Activated CD8-positive, alpha-beta memory T cell treated with anti-CD3 and anti-CD28 coated beads for 4 hours (primary cell): ENCODE measurements at places on chromosomes 5 and 9.
A peak's percentile ranks its signal among the peaks of the same experiment; 100 is the strongest.

DNA sequence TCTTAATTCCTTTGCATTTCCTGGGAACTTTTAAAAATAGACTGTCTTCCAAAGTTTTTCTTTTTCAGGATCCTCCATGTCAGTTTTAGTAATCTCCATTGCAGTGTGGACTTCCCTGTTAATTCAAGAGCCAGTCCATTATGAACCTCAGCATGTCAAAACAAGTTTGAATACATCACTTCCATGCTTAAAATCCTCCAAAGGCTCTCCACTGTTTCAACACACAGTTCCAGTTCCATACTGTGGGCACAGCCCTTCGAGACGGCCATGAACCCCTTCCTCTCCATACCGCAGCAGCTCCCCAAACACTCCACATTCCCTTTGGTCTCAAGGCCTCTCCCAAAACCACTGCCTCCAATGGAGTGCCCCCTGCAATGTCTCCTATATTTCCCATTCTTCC, 19.5 kb downstream of the LIFR start:
- no peak for DNase-seq

- DNase-seq = no peak
Observed at GRCh38 chr9:109440797-109441287, 57.3 kb downstream of the PTPN3 start.

DNA sequence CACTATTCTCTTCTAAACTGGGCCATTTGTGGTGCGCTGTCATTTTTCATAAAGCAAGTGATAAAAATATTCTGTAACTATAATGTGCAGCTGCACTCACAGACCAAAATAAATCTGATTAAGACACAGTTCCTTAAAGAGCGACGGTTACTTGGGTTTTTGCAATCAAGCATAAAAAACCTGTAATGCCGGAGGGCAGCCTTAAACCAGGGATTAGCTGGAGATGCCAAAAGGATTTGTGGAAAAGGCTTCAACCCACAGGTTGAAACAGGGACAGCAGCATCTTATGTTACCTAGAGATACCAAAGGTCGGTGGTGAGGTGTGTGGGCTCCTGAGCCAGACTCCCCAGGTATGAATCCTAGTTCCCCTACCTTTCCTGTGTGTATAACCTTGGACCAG, 49.3 kb downstream of the CTNND2 start:
- no peak for DNase-seq

DNA sequence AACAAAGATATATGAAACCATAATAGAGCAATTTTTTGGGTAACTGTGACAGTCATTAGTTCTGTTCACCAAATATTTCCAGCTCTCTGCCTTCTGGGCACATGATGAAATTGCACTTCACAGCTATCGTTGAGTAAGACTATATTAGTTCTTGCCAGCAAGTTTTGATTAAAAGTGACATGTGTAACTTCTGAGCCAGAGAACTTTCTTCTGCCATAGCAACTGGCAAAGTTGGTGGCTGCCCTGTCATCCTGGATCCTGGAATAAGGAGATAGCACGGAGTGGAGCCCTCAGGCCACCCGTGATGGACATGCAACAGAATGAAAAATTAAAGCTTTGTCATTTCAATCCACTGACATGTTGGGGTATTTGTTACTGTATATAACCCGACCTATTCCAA, 194.4 kb upstream of the VCAN start:
- DNase-seq = no peak

GRCh38 chr5:5146530-5147160, 6.5 kb downstream of the ADAMTS16 start:
- DNase-seq = no peak

GRCh38 chr5:168747987-168748777, 169.0 kb upstream of the PANK3 start:
- DNase-seq = no peak

- no peak for DNase-seq
Observed at GRCh38 chr5:89117124-89117644, 234.2 kb upstream of the MEF2C start.

DNA sequence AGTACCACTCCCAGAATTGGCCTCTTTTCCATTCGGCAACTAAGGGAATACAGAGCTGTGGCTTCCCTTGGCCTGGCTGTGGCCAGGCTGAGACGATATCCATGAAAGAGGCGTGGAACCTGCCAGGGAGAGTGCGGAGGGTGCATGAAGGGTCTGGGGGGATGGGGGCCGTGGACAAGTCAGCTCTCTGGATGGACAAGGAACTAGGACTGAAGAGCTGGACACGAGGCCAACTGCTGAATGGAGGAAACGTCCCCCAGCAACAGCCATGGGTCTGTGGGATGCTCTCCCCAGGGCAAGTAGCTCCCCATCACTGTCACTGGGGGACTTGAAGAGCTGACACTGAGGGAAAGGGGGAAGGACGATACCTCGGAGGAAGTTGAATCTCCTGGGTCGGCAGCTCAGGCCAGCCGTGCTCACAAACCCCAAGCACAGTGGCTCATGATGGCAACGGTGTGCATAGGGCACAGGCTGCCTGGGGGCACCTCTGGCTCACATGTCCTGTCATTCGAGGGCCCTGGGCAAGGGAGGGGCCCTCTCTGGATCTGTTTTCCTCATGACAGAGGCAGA, 4.1 kb upstream of the OLFM1 start:
- no peak for DNase-seq

GRCh38 chr5:106408570-106408969, 1262.2 kb downstream of the EFNA5 start:
- DNase-seq = no peak

GRCh38 chr5:80978772-80979317, 18.7 kb downstream of the RASGRF2 start:
- DNase-seq = no peak

DNA sequence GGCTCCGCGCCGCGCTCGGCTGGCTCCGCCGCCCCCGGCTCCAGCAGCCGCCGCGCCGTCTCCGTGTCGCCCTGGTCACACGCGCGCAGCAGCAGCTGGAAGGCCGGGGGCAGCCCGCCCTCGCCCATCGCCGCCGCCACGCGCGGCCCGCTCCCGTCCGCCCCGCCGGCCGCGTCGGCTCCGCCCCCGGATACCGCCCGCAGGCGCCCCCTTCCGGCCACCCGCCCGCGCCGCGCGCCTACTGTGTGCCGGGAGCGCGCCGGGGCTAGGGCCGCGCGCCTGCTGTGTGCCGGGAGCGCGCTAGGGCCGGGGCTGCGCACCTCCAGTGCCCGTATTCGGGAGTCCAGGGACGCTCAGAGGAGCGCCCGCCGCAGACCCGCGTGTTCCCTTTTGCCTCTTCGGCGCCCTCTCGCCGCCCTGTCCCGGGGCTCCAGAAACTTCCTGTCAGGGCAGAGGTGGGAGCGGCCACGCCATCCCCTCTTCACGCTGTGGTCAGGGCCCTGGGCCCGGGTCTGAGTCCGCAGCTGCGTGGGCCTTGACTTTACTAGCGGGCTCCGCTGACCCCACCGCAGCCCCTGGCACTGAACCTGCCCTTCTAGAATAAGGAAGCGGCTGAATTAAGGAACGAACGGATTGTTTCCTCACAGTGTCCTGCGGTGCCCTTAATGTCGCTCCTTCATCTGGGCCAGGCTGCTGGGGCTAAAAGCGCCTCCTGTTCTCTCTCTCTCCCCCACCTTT, at the start of gene ANKS6:
Gene ANKS6, minus strand, starts transcription at position 192 of the 738 bp plus-strand sequence. Its CDS starts 64 bp downstream, at position 128.
- peak; percentile 58 for DNase-seq

GRCh38 chr5:96228408-96228807, 204.6 kb downstream of the PCSK1 start:
- no peak for DNase-seq

- DNase-seq = peak; percentile 70
Observed at GRCh38 chr5:181207214-181207959, 2.4 kb upstream of the TRIM7 start.

DNA sequence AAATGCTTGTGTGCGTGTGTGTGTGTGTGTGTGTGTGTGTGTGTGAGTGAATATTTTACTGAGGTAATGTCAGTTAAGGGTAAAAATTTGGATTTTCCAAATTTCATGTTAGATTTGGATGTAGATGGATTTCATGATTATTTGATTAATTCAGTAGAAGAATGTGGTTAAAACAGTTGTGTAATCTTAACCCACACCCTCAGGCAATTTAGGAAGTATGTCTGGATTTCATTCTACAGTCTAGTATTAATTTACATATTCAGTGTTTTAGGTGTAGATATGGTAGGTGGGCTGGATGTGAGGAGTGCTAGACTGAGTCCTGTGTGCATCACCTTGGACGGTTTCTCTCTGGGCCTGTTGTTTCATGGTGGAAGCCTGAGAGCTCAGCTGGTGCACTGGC, 99.1 kb upstream of the CKMT2 start:
- no peak for DNase-seq

DNA sequence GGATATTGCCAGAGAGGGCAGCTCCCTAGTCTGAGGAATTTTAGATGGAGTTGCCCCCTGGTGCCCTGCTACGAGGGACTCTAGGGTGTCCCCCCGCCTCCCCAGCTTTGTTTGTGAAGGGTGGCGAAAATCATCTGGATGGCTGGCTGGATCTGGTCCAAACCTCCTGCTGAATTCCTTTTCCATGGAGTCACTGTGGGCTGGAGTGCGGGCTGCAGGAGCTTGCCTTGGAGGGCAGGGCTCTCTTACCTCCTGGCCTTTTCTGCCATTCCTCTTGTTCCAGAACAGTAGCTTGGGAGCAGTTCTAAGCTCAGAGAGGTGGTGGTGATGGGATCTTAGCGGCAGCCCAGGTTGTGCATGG, 2.1 kb downstream of the SYNPO start:
- DNase-seq = no peak

- no peak for DNase-seq
Observed at GRCh38 chr5:60334281-60334713, 365.7 kb downstream of the DEPDC1B start.

- DNase-seq = no peak
Observed at GRCh38 chr5:52985306-52985705, 3.8 kb upstream of the ITGA2 start.

DNA sequence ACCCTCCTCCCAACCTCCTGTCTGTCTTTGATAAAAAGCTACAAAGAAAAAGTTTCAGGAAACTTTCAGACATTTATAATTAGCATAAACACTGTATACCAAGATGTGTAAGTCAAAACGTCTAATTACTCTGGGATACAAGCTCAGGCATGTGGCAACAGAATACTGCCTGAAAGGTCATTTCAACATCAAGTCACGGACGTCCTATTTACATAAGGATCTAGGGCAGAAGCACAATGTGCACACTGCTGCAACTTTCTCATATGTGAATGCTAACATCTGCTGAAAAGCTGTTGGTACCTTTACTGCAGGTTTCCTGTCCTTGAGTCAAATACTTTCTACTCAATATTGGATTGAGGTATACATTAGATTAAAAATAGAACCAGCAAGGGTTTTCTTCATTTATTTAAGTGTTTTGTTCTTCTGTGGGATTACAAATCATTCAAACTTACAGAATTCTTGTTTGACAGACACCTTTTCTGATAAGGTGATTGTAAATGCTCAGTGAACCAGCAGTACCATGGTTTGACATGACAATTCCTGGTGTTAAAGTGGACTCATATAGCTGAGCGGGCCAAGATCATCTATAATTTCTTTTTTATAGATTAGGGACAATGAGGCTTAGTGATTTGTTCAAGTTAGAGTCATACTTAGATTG, 36.8 kb downstream of the ELL2 start:
- no peak for DNase-seq

- no peak for DNase-seq
Observed at GRCh38 chr5:20088361-20088760, 100.4 kb upstream of the CDH18 start.

GRCh38 chr5:10648806-10649665, 85.2 kb downstream of the ANKRD33B start:
- DNase-seq = no peak

DNA sequence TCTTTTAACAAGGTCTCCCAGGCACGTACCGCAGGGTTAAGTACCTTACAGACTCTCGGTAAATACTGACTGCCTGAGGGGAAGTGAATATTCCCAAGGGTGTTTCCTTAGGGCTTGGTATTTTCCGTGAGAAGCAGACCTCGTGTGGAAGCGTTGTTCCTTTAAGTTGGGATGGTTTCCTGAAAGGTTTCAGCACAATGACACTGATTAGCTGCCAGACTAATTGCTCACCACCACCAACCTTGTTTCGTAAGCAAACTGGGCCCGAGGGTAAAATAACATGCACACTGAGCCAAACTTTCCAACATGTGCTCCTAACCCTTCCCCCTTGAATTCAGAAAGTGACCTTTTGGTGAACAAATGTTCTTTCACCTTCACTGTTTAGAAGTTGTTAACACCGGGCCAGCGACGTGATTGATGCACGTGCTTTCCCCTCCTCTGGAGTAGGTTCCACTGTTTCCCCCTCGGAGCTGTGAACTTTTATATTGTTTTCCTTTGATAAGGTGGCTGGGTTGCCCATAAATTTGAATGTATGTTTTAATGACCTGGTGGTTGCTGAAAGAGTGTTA, 128.1 kb upstream of the RPS23 start:
- no peak for DNase-seq

GRCh38 chr9:109381011-109381729, 60.3 kb upstream of the EPB41L4B start:
- no peak for DNase-seq

DNA sequence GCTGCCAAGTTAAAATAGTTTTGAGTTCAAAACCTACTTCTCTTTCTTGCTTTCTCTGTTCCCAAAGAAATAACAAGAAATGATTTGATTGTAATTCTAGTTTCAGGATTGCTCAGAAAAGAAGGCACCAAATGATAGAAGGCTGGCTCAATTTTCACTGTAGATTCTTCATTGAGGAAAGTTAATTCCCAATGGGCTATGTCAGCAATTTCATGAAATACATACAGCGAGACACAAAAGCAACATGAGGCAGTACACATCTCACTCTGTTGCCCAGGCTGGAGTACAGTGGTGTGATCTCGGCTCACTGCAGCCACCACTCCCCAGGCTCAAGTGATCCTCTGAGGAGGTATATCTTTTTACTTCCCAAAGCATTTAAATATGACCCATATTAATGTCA, 1659.9 kb upstream of the C9orf72 start:
- DNase-seq = no peak

DNA sequence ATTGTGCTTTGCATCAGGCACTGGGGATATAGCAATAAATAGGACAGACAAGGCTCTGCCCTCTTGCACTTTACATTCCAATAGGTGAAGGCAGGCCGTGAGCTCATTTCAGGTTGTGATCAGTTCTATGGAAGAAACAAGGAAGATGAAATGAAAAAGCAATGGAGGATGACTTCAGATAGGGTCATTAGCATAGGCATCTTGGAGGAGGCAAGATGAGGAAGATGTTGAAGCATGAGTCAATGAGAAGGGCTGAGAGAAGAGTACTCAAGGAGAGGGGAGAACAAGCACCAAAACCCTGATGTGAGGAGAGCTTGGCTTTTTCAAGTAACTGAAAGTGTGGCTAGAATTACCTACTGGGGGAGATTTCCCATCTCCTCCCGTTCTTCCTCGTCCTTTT, 5.0 kb upstream of the SPARC start:
- DNase-seq = no peak

DNA sequence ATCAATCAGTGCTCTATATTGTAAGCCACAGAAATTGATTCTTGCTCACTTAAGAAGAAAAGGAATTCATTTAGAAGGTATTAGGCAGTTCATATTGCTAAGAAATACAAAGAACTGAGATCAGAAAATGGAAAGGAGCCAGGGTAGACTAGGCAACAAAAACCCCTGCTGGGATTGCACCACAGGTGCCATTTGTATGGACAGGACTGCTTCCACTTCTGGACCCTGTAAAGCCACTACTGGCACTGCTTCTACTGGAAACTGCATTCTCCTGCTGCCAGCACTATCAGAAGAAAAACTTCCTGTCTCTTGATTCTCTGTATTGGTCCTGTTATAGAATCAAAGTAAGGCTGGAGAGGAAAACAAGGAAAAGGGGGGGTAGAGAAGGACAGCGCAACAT, 45.9 kb downstream of the CERT1 start:
- DNase-seq = no peak
